ENCODE measurements at places on chromosomes 13 and 19.

- no peak for DNase-seq
- H3K4me3 ChIP-seq = no peak overlapping the region
- H3K27me3 ChIP-seq = no peaks in the 10 kb centered on the region
- no peak overlapping the region for H3K27ac ChIP-seq
Measured at GRCh38 chr13:21232599-21232998, 56.1 kb downstream of the MRPL57 start.

DNA sequence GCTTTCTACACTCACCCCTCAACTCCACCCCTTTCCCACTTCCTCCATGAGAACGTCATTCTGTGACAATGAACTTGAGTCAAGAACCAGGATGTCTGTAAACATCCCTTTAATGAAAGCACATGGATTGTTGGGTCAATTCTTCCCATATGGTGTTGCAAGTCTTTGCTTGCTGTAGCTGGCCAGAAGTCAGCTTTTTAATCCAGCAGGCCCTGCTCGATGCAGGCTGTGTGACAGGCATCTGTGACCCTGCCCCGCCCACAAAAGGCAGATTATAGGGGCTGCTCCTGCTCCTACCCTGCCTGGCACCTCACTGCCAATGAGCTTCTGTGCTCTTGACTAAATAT is 78.0 kb downstream of the STARD13 start:
- H3K4me3 ChIP-seq = no peak overlapping the region
- H3K4me1 ChIP-seq = peaks cover 6% of the 10 kb centered on the region
- no peaks in the 10 kb centered on the region for H3K27me3 ChIP-seq
- DNase-seq = no peak
- H3K36me3 ChIP-seq = no peaks in the 10 kb centered on the region
- no peak overlapping the region for H3K27ac ChIP-seq

GRCh38 chr13:31431722-31432137 is 232.0 kb downstream of the B3GLCT start:
- no peaks in the 10 kb centered on the region for H3K4me1 ChIP-seq
- H3K4me3 ChIP-seq = no peak overlapping the region
- H3K27ac ChIP-seq = no peak overlapping the region
- peak; percentile 67 for DNase-seq

GRCh38 chr13:99828123-99828522 is 143.4 kb downstream of the ZIC5 start:
- H3K4me3 ChIP-seq = no peak overlapping the region
- H3K27me3 ChIP-seq = no peaks in the 10 kb centered on the region
- no peak for DNase-seq
- peaks cover 11% of the 10 kb centered on the region for H3K4me1 ChIP-seq
- no peak overlapping the region for H3K27ac ChIP-seq

DNA sequence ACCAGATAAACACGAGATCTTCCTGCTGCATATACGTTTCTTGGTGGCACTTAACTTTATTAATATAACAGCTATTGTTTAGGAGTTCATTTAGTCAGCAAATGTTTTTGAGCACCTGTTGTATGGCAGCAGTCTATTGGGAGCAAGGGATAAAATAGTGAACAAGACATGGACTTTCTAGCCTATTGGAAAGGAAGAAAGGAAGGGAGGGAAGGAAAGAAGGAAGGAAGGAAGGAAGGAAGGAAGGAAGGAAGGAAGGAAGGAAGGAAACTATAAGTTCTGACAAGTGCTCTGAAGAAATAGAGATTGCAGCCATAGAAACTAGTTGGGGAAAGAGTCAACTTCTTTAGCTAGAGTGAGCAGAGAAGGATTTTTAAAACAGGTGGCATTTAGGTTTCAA is 149.1 kb upstream of the STARD13 start:
- H3K27ac ChIP-seq = no peak overlapping the region
- H3K27me3 ChIP-seq = no peaks in the 10 kb centered on the region

DNA sequence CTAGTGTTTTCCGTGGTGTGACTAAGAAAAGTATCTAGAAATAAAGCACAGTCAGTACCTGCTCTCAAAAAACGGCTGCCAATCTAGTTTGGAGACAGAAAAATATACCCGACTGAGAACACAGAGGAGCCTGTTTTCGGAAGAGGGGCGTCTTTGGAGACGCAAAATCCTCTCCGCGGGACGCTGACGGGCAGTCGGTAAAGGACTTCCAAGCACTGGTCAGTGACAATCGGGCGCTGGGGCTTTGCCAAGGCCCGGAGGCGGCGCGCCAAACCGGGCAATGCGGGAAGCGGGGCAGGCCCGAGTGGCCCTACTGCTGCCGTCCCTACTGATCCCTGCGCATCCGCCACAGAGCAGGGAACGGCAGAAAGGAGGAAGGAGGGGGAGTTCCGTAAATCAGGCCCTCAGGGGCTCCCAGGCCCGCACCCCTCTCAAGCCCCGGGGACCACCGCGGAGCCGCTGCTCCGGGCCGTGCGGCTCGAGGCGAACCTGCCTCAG is 588 bp upstream of the DPY19L3 start:
- peaks cover 40% of the 10 kb centered on the region for H3K4me1 ChIP-seq
- no peaks in the 10 kb centered on the region for H3K27me3 ChIP-seq
- peak overlapping the region; percentile 96 for H3K4me3 ChIP-seq
- peaks cover 13% of the 10 kb centered on the region for H3K36me3 ChIP-seq
